ENCODE measurements at places on chromosomes 6 and 20.

- DNase-seq: no peak
These were observed 148.4 kb downstream of the HIVEP2 start for GRCh38 chr6:142796571-142796970.

DNA sequence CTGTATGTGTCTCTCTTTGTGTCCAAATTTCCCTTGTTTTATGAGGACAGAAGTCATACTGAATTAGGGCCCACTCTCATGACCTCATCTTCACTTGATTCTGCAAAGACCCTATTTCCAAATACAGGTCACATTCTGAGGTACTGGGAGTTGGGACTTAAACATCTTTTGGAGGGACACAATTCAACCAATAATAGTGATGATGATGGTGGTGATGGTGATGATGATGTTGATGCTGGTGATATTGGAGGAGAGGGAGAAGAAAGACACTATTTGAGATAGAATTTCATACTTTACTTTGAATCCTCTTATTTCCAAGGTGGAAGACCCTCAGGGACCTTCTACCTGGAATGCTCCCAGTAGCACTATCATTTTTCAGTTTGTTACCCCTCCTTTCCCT, 21.2 kb upstream of the KCNK5 start:
- no peak for DNase-seq

DNA sequence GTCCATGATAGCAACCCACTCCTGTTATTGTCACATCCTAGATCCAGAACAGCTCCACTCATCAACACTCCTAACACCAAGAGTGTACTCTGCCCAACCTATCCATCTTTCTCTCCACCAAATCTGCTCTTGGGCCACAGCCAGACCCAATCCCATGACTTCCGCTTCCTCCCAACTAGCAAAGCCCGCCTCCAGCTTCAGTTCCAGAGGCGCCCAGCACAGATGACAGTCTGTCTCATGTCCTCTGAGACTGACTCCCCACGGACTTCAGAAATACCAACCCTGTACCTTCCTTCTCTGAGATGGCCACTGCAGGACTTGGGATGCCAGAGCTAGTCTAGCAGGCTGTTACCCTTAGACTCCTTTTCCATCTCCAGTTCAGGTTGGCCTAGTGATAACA, 48.6 kb downstream of the DTNBP1 start:
- DNase-seq: no peak

DNA sequence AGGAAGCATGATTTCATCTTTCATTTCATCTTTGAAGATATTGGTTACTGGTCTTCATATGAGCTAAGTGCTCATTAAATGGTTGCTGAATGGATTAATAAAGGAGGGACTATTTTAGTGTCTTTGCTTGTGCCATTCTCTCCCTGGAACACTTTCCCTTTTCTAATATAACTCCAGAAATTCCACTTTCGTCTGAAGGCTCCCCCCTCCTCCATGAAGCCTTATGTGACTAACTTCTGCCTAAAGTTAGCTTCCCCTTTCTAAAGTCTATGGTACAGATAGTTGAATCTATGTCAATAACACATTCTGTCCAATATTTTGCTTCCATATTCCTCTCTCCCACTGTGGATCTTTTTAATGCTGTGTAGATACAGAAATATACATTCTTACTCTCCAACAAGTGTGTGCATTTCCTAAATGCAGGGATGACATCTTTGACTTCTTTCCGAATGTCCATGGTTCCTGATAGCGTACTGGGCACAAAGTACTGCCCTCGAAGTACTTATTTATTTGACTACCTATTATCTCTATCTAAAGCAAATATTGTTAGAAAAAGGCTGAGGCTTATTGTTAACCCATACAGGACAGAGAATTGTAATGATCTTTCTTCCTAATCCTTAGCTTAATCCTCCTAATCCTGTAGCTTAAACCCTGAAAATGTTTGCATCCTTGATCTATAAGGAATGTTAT, 84.7 kb upstream of the ELOVL5 start:
- no peak for DNase-seq

DNA sequence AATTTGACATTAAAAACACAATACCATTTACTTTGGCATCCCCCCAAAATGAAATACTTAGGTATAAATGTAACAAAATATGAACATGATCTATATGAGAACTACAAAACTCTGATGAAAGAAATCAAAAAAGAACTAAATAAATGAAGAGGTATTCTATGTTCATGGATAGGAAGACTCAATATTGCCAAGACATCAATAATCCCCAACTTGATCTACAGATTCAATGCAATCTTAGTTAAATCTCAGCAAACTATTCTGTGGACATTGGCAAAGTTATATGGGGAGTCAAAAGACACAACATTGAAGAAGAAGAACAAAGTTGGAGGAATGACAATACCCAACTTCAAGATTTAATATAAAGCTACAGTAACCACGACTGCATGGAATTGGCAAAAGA, 145.2 kb upstream of the HEY2 start:
- DNase-seq: no peak

Data from cortex of kidney (tissue), 1 donor.